Pancreas (tissue), 10 donors: ENCODE measurements at places on chromosomes 4 and X. TPM values are rescaled to one million over a fixed set of nuclear protein-coding genes. Genes with fewer than 3 reads are reported as not detected.

- H3K27ac ChIP-seq, result no peak overlapping the region
- H3K27me3 ChIP-seq, result no peaks in the 10 kb centered on the region
- no peak overlapping the region for H3K4me3 ChIP-seq
- H3K36me3 ChIP-seq, result no peaks in the 10 kb centered on the region
- DNase-seq, result no peak
These were observed 55.9 kb upstream of the IL15 start for GRCh38 chr4:141580523-141580922.

- H3K4me3 ChIP-seq, result no peak overlapping the region
- no peak overlapping the region for H3K27ac ChIP-seq
- no peaks in the 10 kb centered on the region for H3K36me3 ChIP-seq
- DNase-seq, result no peak
- no peaks in the 10 kb centered on the region for H3K27me3 ChIP-seq
These were observed 184.5 kb downstream of the ARHGAP10 start for GRCh38 chr4:147916351-147916750.

GRCh38 chrX:153973127-153974002 lies 811 bp downstream of the TMEM187 start:
- no peaks in the 10 kb centered on the region for H3K4me1 ChIP-seq
- H3K4me3 ChIP-seq, result peak overlapping the region; percentile 35
- H3K27me3 ChIP-seq, result no peaks in the 10 kb centered on the region
- peak overlapping the region; percentile 98 for H3K27ac ChIP-seq
- no peaks in the 10 kb centered on the region for H3K36me3 ChIP-seq

PDGFC gene
- total RNA-seq, result 12.5 TPM

NLGN4X gene
- total RNA-seq, result 0.64 TPM

- no peak overlapping the region for H3K4me3 ChIP-seq
- H3K27ac ChIP-seq, result no peak overlapping the region
- no peaks in the 10 kb centered on the region for H3K27me3 ChIP-seq
- no peaks in the 10 kb centered on the region for H3K4me1 ChIP-seq
- no peak for DNase-seq
- H3K36me3 ChIP-seq, result no peaks in the 10 kb centered on the region
These were observed 53.5 kb downstream of the DLG3 start for GRCh38 chrX:70498129-70498528.

DNA sequence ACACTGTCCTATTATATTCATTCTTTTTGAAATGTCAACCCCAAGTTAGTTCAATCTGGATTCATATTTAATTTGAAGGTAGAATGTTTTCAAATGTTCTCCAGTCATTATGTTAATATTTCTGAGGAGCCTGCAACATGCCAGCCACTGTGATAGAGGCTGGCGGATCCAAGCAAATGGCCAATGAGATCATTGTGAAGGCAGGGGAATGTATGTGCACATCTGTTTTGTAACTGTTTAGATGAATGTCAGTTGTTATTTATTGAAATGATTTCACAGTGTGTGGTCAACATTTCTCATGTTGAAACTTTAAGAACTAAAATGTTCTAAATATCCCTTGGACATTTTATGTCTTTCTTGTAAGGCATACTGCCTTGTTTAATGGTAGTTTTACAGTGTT lies 1.6 kb downstream of the CXCL1 start:
- H3K27ac ChIP-seq, result no peak overlapping the region
- no peaks in the 10 kb centered on the region for H3K4me1 ChIP-seq
- peak overlapping the region; percentile 3 for H3K4me3 ChIP-seq

DNA sequence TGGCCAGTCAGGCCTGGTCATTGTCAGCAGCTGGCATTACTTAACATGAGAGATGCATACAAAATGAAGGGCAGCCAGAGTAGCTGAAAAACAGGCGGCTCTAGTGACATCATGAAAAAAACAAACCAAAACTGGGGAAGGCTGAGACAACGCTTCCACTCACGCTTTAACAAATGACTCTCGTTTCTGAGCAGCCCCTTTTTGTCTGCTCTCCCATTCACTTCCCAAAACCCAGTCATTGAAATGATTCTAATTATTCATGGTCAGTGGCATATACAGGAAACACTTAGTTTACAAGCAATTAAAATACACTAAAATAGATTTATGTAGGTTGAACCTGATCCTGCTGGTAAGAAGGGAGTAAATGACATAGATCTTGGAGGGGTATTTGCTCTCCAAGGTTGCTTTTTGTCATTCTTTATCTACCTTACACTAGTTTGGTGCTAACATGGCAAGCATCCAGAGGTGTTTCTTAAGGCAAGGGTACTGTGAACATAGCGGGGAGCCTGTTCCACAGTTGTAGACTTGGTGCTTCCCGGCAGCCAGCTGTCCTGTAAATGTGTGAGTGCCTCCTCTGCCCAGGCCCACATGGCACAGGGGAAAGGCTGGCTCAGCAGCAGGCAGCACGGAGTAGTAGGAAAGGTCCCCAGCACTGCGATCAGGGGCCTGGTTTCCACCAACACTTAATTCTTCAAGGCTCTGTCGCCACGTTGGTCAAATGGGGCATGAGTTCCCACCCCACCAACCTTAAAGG lies 61.2 kb upstream of the CITED1 start:
- no peaks in the 10 kb centered on the region for H3K27me3 ChIP-seq
- no peak overlapping the region for H3K27ac ChIP-seq
- H3K4me1 ChIP-seq, result no peaks in the 10 kb centered on the region
- no peak overlapping the region for H3K4me3 ChIP-seq
- H3K36me3 ChIP-seq, result no peaks in the 10 kb centered on the region

- H3K27ac ChIP-seq, result no peak overlapping the region
- no peaks in the 10 kb centered on the region for H3K4me1 ChIP-seq
- no peak overlapping the region for H3K4me3 ChIP-seq
- no peaks in the 10 kb centered on the region for H3K36me3 ChIP-seq
These were observed 49.5 kb downstream of the CPZ start for GRCh38 chr4:8641931-8642650.

SOD3 gene
- total RNA-seq, result 39.3 TPM

H2BW2 gene
- total RNA-seq, result not detected

HSD17B13 gene
- total RNA-seq, result 0.72 TPM

ATP2B3 gene
- total RNA-seq, result not detected

DNA sequence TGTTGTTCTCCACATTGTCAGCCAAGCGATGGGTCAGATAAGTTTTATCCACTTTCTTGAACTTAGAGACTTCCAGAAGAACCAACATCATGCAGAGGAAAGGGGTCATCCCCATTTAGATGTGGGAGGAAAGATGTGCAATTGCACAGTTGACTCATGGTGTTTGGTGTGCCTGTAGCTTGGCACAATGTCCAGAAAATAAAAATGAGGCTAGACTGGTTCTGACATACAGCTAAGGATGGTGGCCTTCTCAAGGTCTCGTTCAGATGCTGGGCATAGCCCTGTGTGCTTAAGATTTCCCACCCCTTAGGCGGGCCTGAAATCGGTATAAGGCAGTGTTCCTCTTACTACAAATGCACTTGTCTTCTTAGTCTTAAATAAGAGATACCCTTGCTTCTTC lies 101.1 kb downstream of the PCDH7 start:
- no peak overlapping the region for H3K4me3 ChIP-seq
- no peaks in the 10 kb centered on the region for H3K4me1 ChIP-seq
- no peak for DNase-seq
- H3K27ac ChIP-seq, result no peak overlapping the region
- H3K27me3 ChIP-seq, result no peaks in the 10 kb centered on the region
- H3K36me3 ChIP-seq, result no peaks in the 10 kb centered on the region

GRCh38 chrX:94524867-94525266 lies 850.9 kb downstream of the FAM133A start:
- H3K4me1 ChIP-seq, result no peaks in the 10 kb centered on the region
- H3K36me3 ChIP-seq, result no peaks in the 10 kb centered on the region
- no peak for DNase-seq
- H3K27ac ChIP-seq, result no peak overlapping the region
- no peaks in the 10 kb centered on the region for H3K27me3 ChIP-seq

- H3K4me3 ChIP-seq, result no peak overlapping the region
- no peak for DNase-seq
- H3K27me3 ChIP-seq, result no peaks in the 10 kb centered on the region
- H3K36me3 ChIP-seq, result no peaks in the 10 kb centered on the region
These were observed 21.7 kb downstream of the F8 start for GRCh38 chrX:155000841-155001240.

SUPT20HL2 gene
- total RNA-seq, result not detected

GAGE2A gene
- not detected for total RNA-seq

DNA sequence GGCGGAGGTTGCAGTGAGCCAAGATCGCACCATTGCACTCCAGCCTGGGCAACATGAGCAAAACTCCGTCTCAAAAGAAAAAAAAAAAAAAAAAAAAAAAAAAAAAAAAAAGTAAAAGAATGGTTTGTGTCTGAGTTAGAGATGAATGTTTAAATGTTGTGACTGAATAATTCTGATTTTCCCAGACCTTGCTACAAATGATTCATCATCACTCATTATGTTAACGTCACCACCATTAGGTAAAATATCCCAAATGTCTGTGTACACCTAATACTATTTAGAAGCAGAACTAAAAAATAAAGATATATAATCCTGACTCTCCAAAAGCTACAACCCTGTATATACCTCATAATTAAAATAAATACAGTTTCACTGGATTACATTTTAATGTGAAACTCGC lies 70.8 kb downstream of the HHIP start:
- H3K27me3 ChIP-seq, result no peaks in the 10 kb centered on the region
- no peak overlapping the region for H3K27ac ChIP-seq
- no peaks in the 10 kb centered on the region for H3K36me3 ChIP-seq
- peaks cover 17% of the 10 kb centered on the region for H3K4me1 ChIP-seq
- no peak for DNase-seq

KLB gene
- total RNA-seq, result 3.3 TPM

- H3K36me3 ChIP-seq, result no peaks in the 10 kb centered on the region
- H3K4me1 ChIP-seq, result no peaks in the 10 kb centered on the region
- H3K4me3 ChIP-seq, result no peak overlapping the region
These were observed 28.0 kb downstream of the MFSD8 start for GRCh38 chr4:127936974-127937373.
